ENCODE measurements at places on chromosomes 11 and 22.

DNA sequence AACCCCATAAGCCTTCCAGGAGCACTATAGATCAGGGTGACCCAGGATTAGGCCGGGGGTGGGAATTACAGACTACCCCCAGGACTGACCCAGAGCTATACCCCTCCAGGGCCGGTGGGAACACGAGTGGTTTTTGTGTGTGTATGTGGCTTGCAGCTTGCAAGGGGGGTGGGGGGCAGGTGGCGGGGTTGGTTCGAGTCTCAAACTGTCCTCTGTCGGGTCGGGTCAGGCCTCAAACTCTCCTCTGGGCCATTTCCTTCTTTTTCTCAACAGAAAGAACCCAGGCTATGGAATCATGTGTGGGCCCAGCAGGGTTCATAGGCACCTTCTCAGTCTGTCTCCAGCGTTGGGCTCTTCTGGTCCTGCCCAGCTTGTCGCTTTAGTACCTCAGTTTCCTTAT lies 58.4 kb downstream of the BCR start:
- no peak for DNase-seq

- DNase-seq: peak; percentile 75
These were observed 102.7 kb downstream of the MRTFA start for GRCh38 chr22:40533712-40534378.

- DNase-seq: peak; percentile 91
These were observed 70.6 kb downstream of the ADM start for GRCh38 chr11:10375280-10375971.

DNA sequence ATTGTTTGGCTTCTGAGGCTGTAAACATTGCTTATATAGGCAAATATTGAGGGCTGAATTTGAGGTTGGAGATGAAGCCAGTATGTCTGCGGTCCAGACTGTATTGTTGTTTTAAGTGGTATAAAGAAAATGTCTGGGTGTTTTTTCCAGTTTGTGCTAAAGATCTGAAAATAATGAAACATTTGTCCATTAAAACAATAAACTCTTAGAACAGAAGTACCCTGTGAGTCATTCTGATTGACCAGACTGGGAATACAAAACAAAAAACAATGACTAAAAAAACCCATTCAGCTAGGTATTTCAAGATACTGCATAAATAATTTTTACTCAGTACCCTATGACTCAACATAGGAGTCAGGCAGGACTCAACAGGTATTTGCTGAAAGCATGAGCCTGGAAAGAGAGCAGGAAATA lies 20.4 kb downstream of the ALKBH8 start:
- peak; percentile 74 for DNase-seq

GRCh38 chr22:40187389-40187788 lies 9.7 kb downstream of the TNRC6B start:
- no peak for DNase-seq

GRCh38 chr22:48880749-48881148 lies 946.9 kb downstream of the BRD1 start:
- no peak for DNase-seq

DNA sequence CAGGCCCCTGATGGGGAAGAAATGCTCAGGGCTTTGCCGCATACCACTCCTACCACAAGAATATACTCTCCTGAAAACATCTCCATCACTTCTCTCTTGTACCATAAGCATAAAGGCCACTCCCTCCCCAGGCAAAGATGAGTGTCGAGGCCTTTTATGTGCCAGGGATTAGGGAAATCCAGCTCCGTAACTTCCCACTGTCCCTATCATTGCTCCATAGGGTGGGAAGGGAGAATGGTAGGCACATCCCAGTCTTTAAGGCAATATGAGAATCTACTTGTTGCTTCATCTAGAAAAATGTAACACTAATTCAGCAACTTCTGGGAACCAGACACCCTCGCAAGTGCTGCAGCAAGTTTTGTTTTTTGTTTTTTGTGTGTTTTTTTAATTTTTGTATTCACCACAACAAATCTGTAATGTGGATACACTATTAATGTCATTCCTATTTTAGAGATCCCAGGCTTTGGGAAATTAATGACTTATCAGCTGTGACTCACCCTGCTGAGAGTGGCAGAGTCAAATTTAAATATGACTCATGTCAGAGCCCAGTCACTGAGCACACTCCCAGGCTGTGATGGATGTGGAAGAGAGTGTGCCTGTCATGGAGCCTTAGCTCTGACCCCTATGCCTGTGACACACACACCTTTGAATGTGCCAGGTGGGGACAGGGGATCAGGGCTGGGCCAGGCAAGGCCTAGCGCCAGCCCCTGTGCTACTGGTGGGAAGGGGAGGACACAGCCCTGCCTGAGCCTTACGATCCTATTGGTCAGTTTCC lies 23.4 kb downstream of the PANX1 start:
- peak; percentile 94 for DNase-seq

DNA sequence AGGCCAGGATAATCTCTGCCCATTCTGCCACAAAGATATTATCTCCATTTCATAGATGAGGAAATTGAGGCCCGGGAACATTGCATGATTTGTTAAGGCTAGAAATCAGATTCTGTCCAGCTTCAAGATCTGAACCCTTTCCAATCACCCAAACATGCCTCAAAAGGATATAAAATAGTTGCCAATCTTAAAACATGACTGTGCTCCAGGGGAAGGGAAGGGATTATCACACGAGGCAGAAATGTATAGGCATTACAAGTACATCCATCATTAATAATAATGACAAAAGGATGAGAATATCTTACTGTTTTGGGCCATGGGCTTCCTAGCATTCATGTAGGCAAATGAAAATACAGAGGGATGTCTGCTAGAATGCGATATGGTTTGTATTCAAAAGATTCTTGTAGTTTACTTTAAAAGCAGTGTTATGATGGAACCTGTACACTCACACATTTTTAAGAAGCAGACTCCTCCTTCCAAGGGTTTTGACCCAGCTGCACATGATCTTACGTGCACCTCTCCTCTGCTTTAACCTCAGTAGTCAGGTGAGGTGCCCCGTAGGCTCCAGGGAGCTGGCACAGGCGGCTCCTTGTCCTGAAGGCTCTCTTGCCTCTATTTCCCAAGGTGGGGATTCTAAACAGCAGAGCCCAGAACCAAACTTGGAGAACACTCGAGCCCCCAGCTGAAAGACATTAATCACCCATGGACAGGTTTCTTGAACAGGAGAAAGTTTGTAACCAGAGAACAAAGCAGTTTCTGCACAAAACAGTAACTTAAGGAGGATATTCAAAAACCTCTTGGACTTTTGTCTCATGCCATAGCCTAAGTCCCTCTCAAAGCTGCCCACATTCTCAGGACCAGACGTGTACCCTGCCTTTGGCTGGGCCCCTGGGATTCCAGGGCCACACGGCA lies 36.0 kb downstream of the PARVA start:
- peak; percentile 41 for DNase-seq

- no peak for DNase-seq
These were observed 45.0 kb downstream of the CASP12 start for GRCh38 chr11:104853276-104853675.

- DNase-seq: peak; percentile 66
These were observed 38.6 kb upstream of the LMO2 start for GRCh38 chr11:33930317-33931021.
